ENCODE measurements at places on chromosomes 1 and 21.

DNA sequence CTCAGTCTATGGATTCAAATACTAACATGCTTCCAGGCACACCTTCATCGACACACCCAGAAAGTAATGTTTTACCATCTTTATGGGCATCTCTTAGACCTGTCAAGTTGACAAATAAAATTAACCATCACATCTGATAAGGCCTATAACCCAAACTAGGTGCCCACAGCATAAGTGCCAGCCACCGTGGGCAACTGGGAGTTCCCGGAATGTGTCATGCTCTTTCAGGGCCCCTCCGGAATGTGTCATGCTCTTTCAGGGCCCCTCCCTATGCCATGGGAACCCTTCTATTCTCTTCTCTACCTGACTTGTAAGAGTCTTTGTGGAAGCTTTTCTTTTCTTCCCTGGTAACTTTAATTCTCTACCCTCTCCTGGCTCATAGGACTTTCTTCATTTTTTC is 26.6 kb downstream of the KRTAP24-1 start:
- DNase-seq: no peak

- DNase-seq: no peak
These were observed 36.6 kb upstream of the HMGN1 start for GRCh38 chr21:39385299-39386145.

DNA sequence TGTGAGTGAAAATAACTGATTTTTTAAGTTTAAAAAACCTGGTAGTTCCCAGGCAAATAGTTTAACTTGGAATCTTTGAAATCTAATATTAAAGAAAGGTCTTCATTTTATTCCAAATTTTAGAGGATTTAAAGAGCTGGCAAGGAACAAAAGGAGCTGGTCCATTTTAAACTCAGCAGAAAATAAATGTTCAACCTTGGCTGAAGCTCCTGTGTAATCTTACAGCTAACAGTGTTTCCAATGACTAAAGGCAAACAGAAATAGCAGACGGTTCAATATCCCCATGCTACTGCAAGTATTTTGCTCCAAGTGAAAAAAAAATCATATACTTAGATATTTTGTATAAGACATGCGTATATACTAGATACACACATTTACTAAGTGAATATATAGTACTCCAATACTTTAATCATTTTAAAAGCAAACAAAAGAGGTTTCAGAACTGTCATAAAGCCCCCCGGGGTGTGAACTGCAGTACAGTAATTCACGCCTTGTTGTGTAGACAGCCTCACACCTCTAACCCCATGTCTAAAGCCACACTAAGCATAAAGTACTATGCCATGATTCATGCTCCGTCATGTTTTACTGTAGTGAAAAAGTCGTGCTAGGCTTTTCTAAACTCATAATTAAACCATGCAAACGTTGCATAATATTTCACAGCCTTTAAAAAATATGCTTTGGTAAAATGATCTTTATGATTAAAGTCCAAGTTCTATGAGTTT is 132.2 kb downstream of the CLIC6 start:
- no peak for DNase-seq

- no peak for DNase-seq
These were observed 166.8 kb upstream of the CAMK1G start for GRCh38 chr1:209416716-209417115.

- DNase-seq: no peak
These were observed 106.8 kb upstream of the ATP1A1 start for GRCh38 chr1:116265931-116266863.

- no peak for DNase-seq
These were observed 3.3 kb downstream of the AKT3 start for GRCh38 chr1:243846761-243847160.

DNA sequence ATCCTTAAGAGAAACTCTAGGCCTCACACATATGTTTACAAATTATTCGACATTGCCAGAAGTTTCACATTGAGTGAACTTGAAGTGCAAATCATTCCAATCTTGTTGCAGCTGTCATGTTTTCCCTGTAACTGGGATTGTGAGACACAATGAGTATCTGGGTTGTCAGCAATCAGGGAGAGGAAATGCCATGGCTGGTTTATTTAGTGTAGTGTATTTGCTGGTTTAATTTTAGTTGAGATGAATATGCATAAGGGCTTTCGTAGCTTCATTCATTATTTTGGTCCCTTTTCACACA is 54.2 kb upstream of the USP1 start:
- no peak for DNase-seq

- DNase-seq: no peak
These were observed 663 bp downstream of the ATP13A2 start for GRCh38 chr1:17011092-17011438.

DNA sequence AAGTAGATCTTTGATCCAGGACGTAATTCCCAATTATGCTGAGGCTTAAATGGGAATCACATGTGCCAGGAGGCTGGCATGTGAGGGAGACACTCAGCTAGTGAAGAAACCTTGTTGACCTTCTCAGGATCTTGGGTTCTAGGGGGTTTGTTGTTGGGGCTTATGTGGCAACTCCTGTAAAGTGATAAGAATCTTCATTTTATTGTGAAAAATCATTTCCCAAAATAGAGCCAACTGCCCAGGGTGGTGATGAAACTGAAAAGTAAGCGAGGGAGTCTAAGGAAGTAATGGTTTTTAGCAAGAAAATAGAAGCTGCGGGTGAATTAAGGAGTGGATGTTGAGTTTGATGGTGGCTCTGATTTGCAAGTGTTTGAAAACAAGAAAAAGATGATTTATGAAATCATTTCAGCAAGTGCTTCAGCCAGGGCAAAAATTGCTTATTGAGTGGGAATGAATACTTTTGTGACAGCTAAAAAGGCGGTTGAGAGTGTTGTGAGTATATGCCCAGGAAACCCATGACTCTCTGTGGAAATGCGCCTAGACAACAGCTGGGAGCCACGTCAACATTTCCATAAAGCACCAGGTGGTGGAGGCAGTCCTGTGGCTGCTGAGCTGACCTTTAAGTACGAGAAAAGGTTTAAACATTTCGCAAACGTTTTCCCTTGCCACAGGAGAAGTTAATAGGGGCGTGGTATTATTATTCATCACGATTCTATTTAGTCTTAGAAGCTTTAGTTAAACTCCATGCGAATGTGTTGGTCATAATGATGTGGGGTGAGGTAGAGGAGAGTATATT is 102.7 kb downstream of the HMGB4 start:
- no peak for DNase-seq

- no peak for DNase-seq
These were observed 3.1 kb downstream of the OLIG2 start for GRCh38 chr21:33028773-33029384.

GRCh38 chr21:35448876-35449599 is 399.9 kb upstream of the RUNX1 start:
- DNase-seq: no peak

GRCh38 chr1:117616967-117617366 is 11.1 kb downstream of the TENT5C start:
- no peak for DNase-seq

DNA sequence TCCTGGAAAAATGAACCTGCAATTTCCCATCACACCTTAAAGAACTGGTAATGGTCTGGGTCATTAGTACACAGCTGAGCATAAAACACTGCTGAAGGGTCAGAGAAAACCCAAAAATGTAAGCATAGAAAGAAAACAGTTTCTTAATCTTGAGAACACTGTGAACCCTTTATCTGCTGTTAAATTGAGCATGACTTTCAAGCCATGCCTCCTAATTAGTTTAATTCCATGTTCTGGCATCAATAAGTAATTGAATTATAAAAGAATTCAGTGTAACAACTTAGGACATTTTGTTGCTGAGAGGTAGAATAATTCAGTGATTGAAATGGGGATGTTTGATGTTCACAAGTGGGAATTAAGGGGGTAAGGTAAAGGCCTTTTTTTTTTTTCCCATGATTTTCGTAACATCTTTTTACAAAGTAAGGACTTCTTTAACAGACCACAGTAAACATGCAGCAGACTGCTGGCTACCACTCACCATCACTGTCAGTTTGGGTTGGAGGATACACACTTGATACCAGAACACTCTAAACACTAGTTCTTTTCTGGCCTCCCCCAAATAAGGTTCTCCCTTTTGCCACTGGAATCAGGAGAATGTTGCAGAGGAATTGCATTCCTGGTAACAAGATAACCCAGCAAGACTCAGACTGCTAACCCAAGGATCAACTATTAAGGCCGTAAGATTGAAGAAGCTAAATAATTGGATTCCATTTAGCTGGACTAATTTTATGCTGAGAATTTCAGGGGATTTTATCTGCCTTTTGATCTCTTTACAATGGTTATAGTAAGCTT is 3.0 kb downstream of the RWDD3 start:
- no peak for DNase-seq

GRCh38 chr21:27292783-27293182 is 325.9 kb upstream of the ADAMTS5 start:
- no peak for DNase-seq

GRCh38 chr1:170424346-170424745 is 107.6 kb upstream of the GORAB start:
- no peak for DNase-seq

DNA sequence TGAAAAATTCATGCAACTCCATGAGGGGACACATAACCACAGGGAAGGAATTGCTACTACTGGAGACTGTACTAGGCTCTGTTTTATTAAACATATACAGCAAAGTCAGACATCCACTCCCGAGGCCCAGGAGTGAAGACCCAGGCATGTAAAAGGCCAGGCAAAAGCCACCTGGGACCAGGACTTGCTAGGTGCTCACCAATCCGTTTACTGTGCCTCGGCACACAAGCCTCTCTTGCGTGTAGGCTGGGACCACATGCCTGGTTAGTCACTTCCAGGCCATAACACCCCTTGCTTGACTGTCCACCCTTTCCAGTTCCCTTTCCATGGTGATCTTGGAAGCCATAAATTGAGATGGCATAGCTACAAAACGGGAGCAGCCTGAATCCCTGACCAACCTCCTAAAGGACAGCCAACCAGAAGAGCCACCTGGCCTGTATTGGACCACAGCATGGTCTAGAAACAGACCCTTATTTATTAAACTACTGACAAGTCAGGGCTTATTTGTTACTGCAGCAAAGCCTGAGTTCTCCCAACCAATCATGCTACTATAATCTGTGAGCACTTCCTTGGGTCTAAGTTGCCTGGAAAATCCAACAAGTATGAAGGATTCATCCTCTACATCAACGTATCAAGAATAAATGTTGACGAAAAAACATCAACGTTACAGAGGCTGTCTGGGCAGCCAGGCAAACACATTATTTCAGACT is 39.7 kb downstream of the URB1 start:
- DNase-seq: no peak

DNA sequence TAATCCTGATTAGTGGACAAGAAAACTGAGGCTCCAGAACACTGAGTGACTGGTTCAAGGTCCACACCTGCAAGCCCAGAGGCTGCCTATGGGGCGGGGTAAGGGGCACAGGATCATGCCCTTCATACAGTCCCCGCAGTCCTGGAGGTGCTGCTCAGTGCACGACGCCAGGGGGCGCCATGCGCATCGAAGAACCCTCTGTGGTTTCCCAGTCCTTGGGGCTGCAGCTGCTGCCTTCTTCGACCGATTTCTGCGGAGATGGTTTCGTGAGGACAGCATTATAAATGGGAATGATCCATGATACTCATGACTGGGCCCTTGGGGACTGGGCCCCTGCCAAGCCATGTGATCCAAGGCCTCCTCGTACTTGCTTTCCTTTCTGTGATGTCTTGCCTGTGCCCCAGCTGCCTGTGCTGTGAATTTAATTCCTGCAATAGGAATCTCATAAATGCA is 37.1 kb upstream of the ARHGEF10L start:
- peak; percentile 5 for DNase-seq

- no peak for DNase-seq
These were observed 15.1 kb downstream of the FALEC start for GRCh38 chr1:150530491-150531159.

DNA sequence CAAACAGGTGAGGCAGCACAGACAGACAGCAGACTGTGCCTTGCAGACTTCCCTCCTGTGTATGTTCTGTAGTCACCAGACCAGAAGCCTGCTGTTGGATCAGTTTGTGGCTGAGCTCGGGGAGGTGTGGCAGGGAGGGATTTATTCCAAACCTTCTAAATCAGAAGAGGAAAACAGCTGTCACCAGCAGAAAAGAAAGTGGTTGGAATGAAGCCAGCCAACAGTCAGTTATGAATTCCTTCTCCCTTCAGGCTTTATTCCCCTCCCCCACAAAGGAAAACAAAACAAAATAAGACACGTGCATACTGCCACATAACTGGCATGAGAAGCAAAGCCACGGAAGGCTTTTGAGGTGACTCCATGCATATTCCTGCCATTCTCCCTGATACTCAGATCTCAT is 19.0 kb upstream of the PIGV start:
- DNase-seq: no peak

DNA sequence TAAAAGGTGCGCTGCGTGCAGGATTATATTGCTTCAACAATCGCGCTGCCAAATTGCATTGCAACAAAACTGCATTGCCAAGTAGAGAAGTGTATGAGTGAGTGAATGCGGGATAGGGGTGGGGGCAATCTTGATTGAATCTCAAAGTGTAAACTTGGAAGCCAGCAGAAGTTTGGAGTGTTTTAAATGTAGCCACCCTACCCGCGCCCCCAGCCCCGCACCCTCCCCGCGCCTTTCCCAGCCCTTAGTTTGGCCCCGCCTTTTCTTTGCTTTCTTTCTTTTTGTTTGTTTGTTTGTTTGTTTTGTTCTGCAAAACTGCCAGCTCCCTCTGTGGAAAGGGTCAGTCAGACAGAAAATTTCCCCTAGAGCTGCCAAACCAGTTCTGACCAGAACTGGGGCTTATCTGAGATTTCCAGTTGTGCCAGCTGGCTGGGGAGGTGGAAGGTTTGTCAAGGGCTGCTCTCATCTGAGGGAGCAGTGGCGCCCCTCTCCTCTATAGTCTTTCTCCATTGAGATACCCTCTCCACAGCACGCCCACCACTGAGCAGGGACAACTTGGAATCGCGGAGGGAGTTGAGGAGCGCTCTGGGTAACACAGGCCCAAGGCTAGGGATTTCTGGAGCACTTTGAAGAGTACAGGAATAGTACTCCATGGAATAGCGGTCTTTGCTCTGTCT is 666 bp upstream of the BEND5 start:
- no peak for DNase-seq
